COLO829 (cell line): ENCODE measurements at places on chromosomes 7 and 10.

- DNase-seq, result no peak
Observed at GRCh38 chr7:149685455-149685854, 87.9 kb downstream of the ZNF467 start.

DNA sequence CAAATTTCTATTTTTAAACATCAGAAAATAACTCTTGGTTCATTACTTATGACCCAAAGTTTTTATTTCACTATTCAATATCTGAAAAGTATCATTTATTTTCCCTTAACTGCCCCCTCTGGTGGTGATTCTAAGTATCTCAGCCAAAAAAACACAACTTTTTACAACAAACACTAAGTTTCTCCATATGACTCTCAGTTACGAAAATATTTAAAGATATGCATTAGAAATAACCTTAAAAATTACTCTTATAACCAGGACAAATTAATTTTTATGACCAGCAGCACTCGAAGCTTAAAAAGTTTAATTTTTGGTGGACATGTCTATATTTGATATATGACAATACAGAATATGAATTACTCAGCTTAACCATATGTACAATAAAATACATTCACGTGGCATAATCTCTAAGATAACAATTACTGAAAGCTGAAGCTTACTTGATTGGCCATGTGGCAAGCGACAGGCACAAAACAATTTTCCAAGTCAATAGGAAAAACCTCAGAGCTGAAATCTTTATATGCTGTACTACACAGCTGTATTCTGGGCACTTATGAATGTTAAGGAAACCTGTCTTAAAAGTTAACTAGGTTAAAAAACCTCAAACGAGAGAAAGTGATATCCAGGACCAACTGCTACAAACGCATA lies 2.3 kb downstream of the HNRNPA2B1 start:
- no peak for DNase-seq

DNA sequence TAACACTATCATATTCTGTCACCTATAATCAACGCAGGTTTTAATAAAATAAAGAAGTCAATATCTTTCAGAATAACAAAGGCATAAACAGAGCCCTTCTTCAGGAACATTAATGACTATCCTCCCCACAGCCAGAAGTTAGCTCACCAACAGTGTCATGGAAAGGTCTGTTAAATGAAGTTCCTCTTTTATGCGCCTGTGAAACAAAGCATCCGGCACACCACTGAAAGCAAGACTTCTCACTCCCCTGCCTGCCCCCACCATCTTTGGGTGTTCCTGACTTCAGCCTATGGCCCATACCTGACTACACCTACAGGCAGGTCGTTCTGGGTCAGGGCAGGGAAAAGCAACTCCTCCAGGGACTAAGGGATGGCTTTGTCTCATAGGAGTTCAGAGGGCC lies 205.4 kb downstream of the FANK1 start:
- no peak for DNase-seq

DNA sequence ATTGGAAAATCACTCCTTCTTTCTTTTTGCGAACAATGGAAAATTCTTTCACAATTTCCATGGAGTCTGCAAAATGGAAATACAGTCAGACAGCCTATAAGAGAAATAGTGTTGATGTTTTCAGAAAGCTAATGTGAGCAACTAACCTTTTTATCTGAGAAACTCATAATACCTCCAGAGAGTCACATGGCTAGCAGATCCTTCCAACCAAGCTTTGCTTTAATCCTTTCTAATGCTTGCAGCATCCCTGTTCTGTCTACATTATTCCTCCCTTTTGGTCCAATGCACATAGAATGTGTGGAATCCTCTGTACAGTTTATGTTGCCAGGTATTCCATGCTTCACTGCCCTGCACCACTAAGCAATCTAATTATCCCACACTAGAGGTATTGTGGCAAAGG lies 717.5 kb upstream of the LRRN3 start:
- DNase-seq, result no peak

- no peak for DNase-seq
Observed at GRCh38 chr10:100009283-100009792, 409 bp downstream of the DNMBP start.

GRCh38 chr7:4748231-4748681 lies 27.2 kb upstream of the AP5Z1 start:
- DNase-seq, result no peak

GRCh38 chr7:27112361-27112760 lies 9.9 kb upstream of the HOXA2 start:
- DNase-seq, result no peak

GRCh38 chr7:121279822-121280221 lies 49.0 kb upstream of the WNT16 start:
- no peak for DNase-seq

GRCh38 chr10:129075927-129076326 lies 391.1 kb upstream of the MGMT start:
- no peak for DNase-seq

- DNase-seq, result peak; percentile 66
Observed at GRCh38 chr7:134954197-134955082, 31.9 kb upstream of the AGBL3 start.

GRCh38 chr7:102044984-102045673 lies 227.7 kb downstream of the CUX1 start:
- peak; percentile 40 for DNase-seq
